ENCODE measurements at places on chromosomes 6 and 20.
A peak's percentile ranks its signal among the peaks of the same experiment; 100 is the strongest.

DNA sequence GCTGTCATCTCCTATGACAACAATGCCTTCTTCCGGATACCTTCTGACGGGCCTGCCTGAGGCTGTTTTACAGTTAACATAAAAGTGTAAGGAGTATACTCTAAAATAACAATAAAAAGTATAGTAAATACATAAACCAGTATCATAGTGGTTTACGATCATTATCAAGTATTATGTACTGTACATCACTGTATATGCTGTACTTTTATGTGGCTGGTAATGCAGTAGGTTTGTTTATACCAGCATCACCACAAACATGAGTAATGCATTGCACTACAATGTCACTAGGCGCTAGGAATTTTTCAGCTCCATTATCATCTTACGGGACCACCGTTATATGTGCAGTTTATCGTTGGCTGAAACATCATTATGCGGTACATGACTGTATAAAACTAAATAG lies 76.5 kb downstream of the VEGFA start:
- DNase-seq = no peak

GRCh38 chr6:75143191-75143590 lies 62.7 kb downstream of the COL12A1 start:
- DNase-seq = no peak

DNA sequence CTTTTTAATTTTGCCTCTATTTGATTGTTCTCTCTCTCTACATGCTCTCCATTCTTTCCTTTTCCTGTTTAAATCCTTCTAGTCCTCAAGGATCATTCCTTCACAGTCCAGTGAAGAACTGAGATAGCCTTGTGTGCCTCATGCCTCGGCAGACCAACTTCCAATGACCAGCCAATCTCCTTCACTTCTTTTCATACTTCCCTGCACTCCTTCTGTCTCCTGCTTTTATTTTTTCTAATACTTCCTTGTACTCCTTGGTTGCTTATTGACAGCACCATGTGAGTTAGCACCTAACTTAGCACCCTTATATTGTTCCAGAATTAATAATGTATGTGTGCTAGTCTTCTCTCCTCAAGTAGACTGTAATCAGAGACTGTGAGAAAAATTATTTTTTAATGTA lies 246.8 kb downstream of the ADGRG6 start:
- no peak for DNase-seq

- no peak for DNase-seq
Measured at GRCh38 chr6:44477293-44477894, 89.9 kb downstream of the CDC5L start.

DNA sequence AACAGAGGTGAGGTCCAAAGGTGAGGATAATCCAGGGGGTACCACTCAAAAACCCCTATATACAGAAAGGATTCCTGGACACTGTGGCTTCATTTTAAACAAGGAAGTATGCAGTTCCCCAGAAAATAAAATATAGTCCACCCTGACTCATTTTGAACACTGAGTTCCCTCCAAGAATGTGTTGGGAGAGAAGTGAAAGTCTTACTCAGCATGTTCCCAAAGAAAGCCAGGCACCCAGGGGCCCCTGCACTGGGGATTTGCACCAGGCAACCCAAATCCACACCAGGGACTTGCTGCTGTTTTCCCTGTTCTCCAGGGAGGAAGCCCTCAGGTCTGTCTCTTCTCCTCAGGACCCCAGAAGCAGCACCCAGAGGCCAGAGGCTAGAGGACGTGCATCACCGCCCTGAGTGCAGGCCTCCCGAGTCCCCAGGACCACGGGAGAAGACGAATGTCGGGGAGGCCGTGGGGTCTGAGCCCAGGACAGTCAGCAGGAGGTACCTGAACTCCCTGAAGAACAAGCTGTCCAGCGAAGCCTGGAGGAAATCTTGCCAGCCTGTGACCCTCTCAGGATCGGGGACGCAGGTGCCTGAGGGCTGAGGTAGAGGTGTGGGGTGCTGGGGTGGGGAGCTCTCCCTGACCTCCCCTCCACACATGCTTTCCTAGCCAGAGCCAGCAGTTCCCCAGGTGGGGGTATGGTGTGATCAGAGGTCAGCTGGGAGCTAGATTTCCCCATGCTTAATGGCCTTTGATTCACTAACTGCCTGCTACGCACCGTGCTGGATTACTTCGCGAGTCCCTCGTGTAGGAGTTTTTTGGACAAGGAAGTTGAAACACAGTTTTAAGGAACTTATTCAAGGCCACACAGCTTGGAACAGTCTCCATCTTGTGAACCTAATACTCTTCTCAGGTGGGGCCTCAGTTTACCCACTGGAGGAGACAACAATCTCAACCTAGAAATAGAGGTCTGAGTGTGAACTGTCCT lies 3.3 kb downstream of the FGD2 start:
- no peak for DNase-seq

DNA sequence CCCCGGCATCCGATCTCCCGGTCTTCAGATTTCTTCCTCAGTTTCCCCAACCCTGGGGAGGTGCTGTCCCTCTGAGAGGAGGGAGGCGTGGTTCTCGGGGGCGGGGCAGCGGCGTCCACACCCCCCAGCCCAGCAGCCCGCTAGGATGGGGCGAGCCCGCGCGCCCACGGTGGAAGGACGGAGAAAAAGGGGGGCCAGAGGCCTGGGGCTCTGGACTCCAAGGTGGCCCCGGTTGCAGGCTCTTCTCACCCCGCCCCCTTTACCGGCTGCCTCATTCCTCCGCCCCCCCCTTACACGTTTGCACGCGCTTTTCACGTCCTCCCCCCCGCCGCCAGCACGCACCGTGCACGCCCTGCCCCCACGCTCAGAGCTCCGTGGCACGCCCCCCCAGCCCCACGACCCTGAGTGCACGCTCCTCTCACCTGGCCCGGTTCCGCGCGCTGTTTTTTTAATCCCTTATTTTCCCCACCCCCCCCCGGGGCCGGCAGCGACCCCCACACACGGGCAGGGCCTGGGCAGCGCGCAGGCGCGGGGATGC lies 402 bp downstream of the ZBTB12 start:
- peak; percentile 66 for DNase-seq

GRCh38 chr6:89186762-89187161 lies 30.4 kb downstream of the GABRR1 start:
- no peak for DNase-seq

DNA sequence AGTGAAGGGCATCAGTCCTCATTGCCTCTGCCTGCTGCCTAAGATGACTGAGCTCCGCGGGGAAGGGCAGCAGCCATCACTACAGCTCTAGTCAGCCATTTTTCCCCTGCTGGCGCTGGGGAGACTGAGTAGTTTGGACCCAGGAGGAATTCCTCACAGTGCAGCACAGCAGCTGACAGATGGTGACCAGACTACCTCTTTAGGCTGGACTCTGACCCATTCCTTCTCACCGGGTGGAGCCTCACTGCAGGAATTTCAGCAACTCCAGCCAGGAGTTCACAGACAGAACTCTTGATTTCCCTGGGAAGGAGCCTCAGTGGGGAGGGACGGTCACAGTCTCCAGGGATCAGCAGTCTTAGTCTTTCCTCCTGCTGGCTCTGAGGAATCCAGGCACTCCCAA lies 492.0 kb upstream of the MMS22L start:
- no peak for DNase-seq

GRCh38 chr6:25133568-25133967 lies 145.6 kb upstream of the CARMIL1 start:
- DNase-seq = no peak

- DNase-seq = no peak
Measured at GRCh38 chr6:30876039-30876730, 8.1 kb upstream of the DDR1 start.

GRCh38 chr6:119262612-119263011 lies 86.9 kb downstream of the MAN1A1 start:
- DNase-seq = no peak

DNA sequence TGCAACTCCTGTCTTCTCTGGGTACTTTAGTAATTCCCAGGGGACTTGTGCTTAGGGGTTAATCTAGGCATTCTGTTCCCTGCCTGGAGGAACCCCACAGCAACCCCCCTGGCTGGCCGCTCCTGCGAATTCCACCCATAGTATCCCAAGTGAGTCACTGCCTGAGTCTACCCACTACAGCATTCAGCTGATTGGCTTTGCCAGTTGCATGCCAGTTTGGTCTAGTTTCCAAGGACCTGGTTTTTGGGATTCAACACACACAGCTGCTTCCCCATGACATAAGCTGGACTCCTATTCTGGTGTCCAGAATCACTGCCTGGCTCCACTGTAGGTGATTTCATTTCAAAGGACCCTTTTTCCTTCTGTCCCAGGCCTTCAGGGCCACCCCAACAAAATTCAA lies 40.3 kb downstream of the PLCG1 start:
- DNase-seq = no peak

GRCh38 chr6:44976677-44977641 lies 351.2 kb upstream of the RUNX2 start:
- peak; percentile 58 for DNase-seq

DNA sequence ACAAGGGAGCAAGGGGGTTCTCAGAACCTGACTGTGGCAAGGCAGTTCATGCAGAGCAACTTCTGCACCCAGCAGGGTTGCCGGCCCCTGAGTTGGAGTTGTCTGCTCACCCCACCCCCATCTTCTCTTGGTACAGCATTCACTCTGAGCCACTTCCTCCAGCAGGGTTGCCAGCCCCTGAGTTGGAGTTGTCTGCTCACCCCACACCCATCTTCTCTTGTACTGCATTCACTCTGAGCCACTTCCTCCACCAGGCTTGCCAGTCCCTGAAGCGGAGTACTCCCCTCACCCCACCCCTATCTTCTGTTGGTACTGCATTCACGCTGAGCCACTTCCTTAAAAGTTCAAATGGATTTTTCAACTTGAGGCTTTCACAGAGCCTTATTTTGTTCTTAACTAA lies 79.7 kb upstream of the SYNDIG1 start:
- DNase-seq = peak; percentile 25

DNA sequence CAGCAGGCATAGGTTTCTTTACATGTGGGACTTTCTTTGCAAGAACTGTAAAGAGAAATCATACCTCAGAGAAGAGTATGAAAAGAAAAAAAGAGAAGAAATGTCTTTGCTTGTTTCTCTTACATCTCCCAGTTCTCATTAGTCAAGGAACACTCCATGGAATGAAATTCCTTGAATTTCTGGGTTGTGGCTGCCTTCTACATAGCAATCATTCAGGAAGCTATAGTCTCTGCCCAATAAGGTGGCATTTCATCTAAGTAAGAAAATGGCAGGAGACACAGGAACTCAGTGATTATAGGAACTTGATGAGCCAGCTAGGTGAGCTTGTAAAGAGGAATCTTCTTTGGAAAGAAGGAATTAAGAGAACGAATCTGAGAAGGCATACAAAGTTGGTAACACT lies 197.0 kb upstream of the FKBP1C start:
- DNase-seq = no peak

DNA sequence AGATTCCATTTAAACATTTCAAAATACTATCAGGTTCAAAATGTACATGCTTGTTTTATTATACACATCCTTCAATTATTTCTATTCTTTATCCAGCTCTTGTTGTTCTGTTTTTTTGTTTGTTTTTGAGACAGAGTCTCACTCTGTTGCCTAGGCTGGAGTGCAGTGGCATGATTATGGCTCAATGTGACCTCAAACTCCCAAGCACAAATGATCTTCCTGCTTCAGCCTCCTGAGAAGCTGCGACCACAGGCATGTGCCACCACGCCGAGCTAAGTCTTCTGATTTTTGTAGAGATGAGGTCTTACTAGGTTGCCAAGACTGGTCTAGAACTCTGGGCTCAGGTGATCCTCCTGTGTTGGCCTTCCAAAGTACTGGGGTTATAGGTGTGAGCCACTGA lies 44.1 kb upstream of the SMIM29 start:
- no peak for DNase-seq

- DNase-seq = no peak
Measured at GRCh38 chr6:35174088-35174434, 32.9 kb upstream of the TCP11 start.

DNA sequence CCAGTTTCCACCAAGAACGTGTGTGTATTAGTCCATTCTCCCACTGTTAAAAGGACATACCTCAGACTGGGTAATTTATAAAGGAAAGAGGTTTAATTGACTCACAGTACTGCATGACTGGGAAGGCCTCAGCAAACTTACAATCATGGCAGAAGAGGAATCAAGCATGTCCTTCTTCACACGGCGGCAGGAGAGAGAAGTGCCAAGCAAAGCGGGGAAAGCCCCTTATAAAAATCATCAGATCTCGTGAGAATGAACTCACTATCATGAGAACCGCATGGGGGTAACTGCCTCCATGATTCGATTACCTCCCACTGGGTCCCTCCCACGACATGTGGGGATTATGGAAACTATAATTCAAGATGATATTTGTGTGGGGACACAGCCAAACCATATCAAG lies 13.1 kb downstream of the C20orf203 start:
- DNase-seq = no peak

DNA sequence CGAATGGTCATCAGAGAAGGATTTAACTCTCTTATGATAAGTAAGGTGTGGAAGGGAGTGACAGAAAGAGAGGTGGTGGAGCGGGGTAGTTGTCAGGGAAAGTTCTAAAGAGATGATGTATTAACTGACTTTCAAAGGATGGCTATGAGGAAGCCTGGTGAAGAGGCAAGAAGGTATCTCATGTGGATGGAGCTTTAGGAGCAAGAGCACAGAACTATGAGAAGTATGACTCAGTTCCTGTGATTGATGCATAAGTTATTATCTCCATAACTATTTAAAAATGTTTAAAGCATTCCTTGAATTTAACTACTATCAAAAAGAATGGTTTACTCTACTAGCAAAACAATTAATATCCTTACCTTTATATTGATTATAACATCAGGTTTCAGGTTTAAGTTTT lies 28.8 kb downstream of the AK9 start:
- no peak for DNase-seq

DNA sequence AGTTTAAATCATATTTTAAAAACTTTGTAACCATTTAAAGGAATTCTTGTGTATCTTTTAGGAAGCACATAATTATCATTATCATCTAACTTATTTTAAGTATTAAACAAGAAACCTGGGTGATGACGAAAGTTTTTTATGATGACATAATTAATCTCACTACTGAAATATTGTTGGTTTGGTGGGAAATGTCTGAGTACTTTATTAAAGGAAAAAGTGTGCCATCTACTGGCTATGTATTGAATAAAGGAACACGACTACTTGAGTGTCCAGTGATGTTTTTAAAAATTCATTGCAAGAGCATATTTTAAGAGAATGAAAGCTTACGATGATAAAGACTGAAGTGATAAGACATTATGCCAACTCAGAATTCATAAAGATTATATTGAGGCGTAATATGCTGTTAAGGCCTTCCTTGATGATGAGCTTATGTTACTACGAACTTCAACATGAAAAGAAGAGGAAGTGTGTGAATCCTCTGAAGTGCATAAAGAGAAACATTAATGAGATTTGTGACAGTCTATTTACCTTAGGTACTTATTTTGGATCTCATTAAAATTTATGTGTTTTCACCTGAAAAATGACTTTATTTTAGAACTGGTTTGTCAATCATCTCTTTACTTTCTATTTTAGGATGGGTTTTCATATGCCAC lies 12.0 kb upstream of the TRMT11 start:
- peak; percentile 60 for DNase-seq

DNA sequence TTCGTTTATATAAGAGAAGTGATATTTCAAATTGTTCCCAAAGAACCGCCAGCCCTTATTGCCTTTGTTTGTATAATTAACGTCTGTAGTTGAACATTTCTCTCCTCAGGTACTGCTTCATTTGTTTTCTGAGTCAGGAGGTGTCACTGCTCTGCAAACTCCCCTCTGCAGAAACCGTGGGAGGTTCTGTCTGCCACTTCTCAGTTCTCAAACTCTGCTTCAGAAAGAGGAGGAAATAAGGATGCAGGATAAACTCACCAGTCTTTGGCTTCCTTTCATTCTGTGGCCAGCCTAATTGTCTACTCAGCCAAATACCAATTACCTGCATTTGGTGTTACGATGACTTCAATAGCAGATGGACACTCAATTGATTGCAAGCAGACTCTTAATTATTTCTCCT lies 149.8 kb downstream of the PAK5 start:
- DNase-seq = no peak

GRCh38 chr20:41134362-41135186 lies 2.8 kb upstream of the PLCG1 start:
- DNase-seq = no peak

All from CD4-positive, alpha-beta T cell treated with Interleukin-12 subunit alpha and Interleukin-12 subunit beta, for 1 hour (primary cell).